ENCODE measurements at places on chromosomes 16 and 17.

DNA sequence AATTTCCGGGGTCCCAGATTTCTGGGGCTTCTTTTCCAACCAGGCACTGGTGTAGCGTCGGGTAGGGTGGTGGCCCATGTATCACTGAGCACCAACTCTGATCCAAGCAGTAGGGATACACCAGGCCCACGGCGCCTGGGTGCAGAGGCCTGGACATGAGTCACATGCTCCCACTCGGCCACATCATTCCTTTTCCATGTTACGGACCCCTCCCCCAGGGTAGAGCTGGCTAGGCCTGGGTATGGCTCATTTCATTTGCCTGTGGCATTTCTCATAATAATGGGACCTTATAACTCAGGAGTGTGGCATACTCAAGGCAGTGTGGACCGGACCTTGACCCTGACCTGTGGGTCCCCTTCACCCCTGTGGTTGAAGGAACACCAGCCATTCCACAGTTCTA is 18.0 kb upstream of the NDRG4 start:
- no peak for DNase-seq

GRCh38 chr16:73418051-73418450 is 370.1 kb upstream of the ZFHX3 start:
- no peak for DNase-seq

GRCh38 chr17:80858301-80859001 is 133.2 kb upstream of the CHMP6 start:
- no peak for DNase-seq

DNA sequence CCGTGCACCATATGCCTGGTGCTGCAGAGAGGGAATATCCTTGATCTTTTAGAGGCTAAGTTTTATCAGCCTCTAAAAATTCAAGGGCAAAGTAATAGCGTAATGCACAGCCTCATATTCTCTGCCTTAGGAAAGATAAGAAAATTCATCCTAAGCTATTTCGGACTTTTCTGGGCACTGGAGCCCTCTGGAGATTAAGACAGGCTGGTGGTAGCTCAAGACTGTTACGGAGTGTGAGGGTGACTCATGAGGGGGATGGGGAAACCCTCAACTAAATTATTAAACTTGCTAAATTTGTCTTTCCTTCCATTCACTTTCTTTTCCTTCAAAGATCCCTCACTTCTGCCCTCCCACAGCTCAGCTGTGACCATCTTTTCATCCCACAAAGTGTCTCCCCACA is 73.3 kb downstream of the RPH3AL start:
- no peak for DNase-seq

GRCh38 chr17:45222289-45222995 is 757 bp downstream of the FMNL1 start:
- no peak for DNase-seq

GRCh38 chr16:72836985-72837384 is 210.9 kb downstream of the ZFHX3 start:
- no peak for DNase-seq

GRCh38 chr16:19168371-19169081 is 486 bp downstream of the SYT17 start:
- DNase-seq = no peak

GRCh38 chr16:87978127-87978526 is 26.9 kb downstream of the BANP start:
- no peak for DNase-seq

DNA sequence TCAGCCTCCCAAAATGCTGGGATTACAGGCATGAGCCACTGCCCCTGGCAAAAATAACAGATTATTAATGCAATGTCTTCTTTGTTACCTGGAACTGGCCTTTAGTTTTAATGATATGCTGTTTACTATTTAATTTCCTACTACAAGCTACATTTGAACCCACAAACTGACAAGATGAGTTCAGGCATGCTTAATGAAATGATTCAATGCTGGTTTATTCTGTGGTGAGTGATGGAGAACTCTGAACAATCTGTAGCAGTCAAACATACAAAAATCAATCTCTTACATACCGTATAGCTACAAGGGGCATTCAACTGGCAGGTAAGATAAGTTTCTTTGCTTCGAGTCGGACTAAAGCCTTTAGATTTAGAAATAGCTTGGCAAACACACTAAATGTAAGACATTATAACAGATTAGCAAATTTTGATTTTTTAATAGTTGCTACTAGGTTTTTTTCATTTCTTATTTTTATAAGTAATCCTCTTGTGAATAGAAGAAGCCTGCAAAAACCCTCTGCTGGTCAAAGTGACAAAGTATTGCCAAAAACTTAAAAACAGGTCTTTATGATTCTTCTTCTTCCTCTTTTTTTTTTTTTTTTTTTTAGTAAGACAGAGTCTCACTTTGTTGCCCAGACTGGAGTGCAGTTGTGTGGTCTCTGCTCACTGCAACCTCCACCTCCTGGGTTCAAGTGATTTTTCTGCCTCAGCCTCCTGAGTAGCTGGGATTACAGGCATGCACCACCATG is 138.5 kb downstream of the SSH2 start:
- DNase-seq = no peak

GRCh38 chr16:24036614-24037013 is 200.8 kb downstream of the PRKCB start:
- no peak for DNase-seq

- DNase-seq = no peak
These were observed 17.9 kb downstream of the PRPSAP1 start for GRCh38 chr17:76335716-76336381.

- DNase-seq = no peak
These were observed 101.9 kb downstream of the LITAF start for GRCh38 chr16:11484691-11485258.

DNA sequence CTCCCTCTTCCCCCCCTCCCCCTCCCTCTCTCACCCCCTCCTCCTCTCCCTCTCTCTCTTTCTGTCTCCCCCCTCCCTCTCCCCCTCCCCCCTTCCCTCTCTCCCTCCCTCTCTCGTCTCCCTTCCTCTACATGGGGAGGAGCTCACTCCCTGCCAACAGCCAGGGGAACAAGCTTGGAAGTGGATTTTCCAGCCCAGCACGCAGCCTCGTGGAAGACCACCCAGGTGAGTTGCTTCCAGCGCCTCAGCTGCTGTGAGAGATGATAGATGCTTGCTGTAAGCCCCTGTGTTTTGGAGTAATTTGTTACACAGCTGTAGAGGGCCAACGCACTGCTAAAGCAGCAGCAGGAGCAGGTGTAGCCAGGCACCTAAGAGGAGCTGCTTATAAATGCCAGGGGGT is 20.8 kb downstream of the ACTG1 start:
- no peak for DNase-seq

DNA sequence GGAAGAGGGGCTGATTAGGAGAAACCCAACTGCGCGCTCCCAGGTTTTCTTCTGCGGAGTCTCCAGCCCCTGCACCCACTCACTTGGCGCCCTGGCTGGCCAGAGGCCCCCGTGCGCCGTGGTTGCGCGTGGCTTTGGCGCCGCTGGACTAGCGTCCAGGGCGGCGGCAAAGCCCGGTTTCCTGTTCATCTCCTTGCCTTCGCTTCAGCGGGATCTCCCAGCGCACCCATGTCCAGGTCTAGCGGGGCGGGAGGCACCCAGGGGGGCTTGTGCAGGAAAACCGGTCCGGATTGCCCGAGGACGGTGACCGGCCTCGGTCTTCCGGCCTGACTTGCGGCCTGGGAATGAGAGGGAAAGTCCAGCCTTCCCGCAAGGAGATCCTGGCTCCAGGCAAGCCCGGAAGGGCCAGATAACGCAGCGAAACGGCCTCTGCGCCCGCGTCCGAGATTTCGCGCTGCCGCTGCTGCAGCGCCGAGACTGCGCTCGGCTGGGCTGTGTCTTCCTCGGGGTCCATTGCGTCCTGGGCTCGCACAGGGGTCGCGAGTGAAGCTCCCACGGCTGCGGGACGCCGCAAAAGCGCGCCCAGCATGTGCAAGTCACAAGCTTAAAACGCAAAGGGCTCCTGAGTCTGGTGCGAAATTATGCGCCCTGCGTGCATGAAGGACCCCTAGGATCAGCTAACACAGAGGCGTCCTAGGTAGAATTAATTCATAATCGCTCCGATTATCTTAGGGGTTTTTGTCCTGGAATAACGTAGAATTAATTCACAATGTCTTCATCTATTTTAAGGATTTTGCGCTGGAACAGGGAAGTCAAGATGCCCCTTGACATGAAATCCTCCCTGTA is 5.7 kb downstream of the FOXF1 start:
- no peak for DNase-seq

DNA sequence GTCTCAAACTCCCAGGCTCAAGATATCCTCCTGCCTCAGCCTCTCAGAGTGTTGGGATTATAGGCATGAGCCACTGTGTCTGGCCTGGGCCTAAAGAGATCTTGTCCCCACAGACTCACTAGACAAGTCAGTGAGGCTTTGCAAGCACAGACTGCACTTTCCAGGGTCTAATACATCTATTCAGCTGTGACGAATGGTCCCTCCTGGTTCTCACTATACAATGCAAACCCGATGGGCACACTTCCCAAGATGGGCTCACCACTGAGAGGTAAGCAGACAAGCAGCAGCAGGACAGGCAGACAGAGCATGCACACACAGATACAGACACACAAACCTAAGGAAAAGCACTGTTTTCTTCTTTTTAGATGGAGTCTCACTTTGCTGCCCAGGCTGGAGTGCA is 8.8 kb downstream of the MBTPS1 start:
- DNase-seq = no peak

DNA sequence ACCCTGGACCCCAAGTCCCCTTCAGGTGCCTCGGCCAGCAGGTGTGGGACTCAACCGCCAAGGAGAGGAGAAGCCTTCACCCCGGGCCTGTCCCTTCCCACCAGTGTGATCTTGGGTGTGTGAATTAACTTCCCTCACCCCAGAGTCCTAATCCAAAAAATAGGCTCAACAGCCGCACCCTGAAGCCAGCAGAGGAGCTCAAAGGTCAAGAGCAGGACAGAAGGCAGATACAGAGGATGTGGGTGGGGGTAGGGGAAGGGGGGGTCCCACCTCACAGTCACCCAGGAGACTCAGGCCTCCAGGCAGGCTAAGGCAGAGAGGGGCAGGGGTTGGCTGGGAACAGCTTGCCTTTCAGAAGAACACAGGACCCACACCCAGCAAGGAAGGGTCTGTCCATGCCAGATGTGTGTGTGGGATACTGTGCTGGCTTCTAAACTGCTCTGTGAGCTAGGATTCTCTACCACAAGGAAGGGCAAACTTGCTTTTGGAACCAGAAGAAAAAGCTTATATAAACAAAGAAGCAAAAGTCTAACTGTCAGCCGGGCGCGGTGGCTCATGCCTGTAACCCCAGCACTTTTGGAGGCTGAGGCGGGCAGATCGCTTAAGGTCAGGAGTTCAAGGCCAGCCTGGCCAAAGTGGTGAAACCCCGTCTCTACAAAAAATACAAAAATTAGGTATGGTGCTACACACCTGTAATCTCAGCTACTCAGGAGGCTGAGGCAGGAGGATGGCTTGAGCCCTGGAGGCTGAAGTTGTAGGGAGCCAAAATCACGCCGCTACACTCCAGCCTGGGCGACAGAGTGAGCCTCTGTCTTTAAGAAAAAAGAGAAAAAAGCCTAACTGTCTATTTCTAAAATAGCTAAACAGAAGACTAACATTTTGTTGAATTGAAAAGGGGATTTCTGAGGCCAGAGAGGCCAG is 4.6 kb downstream of the PIEZO1 start:
- DNase-seq = no peak

GRCh38 chr16:64962786-64963185 is 159.1 kb downstream of the CDH11 start:
- no peak for DNase-seq

- peak; percentile 24 for DNase-seq
These were observed 32.4 kb downstream of the DCAKD start for GRCh38 chr17:45018848-45019711.

DNA sequence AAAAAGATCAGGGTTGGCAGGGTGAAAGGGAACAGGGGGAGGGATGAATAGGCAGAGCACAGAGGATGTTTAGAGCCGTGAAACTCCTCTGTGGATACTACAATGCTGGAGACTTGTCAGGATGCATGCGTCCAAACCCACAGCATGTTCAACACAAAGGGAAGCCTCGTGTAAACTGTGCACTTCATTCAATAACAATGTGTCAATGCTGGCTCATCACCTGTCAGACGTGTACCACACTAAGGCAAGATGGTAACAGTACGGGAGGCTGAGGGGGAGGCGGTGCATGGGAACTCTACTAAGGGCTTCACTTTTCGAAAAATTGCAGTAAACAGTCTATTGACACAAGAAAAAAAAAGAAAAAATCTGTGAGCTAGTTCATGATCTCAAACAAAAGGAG is 63.7 kb downstream of the C16orf95 start:
- no peak for DNase-seq

DNA sequence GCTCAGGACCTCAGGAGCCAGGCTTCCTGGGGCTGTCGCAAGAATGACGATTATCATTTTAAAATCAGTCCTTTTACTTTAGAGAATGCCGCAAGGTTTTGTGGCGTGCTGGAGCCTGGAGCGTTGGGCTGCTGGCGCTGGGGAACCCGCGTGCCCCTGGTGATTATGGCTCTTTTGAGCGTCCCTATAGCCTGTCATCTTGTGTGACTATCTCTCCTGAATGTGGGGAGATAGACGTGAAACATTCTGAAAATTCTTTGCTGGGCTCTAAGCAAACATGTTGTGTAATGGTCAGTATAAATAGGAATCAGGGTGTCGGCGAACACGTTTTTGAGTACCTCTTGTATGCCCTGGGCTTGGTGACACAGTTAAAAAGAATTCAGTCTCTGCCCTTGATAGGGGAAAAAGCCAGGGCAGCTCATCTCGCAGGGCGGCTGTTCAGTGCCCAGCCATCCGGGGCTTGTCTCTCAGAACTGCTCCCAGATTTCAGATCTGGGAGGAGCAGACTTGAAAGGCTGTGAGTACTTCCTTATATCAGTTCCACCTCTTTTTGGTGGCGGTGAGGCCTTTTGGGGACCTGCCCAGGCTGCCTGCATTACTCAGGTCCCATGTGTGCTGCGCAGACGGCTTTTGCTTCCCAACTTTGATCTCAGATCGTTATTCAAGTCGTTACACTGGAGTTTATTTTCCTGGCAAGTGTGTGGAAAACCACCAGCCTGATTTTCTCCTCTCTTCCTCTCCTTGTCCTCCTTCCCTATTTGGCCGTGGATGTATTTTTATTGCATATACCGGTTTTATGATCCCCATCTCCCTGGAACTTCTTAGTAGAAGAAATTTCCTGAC is 973 bp downstream of the SLC7A6 start:
- peak; percentile 44 for DNase-seq

GRCh38 chr16:64251742-64252141 is 870.1 kb downstream of the CDH11 start:
- DNase-seq = no peak

- DNase-seq = no peak
These were observed 13.3 kb downstream of the SLC16A3 start for GRCh38 chr17:82241926-82242697.

- DNase-seq = no peak
These were observed 277.1 kb downstream of the CEP112 start for GRCh38 chr17:65914784-65915342.

GRCh38 chr17:40502716-40503115 is 1.3 kb upstream of the TNS4 start:
- DNase-seq = no peak

GRCh38 chr17:48502901-48503300 is 27.9 kb downstream of the HOXB1 start:
- no peak for DNase-seq

- DNase-seq = no peak
These were observed 237.5 kb downstream of the CDH8 start for GRCh38 chr16:61798741-61799140.
